Mucosa of gallbladder (tissue), 1 donor: ENCODE measurements at places on chromosomes 11 and 22.

DNA sequence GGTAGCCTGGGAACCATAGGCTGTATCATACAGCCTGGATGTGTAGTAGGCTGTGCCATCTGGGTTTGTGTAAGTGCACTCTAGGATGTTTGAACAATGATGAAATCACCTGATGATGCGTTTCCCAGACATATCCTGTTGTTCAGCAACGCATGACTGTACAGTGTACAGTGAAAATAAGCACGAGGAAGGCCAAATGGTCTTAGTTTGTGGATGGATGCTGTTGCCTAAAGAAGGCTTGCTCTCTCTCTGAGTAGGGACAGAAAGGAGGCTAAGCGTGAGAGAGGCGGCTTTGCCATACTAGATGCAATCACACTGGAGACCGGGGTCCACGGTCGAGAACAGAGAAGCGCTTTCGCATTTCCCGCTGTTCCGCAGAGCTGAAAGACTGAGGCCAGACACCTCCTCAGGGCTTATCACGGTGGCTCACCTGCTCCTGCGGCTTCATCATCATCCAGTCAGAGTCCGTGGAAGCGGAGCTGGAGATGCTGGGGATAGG lies 27.6 kb upstream of the APLP2 start:
- no peak for DNase-seq

GRCh38 chr22:49023879-49024774 lies 803.5 kb downstream of the BRD1 start:
- no peak for DNase-seq

DNA sequence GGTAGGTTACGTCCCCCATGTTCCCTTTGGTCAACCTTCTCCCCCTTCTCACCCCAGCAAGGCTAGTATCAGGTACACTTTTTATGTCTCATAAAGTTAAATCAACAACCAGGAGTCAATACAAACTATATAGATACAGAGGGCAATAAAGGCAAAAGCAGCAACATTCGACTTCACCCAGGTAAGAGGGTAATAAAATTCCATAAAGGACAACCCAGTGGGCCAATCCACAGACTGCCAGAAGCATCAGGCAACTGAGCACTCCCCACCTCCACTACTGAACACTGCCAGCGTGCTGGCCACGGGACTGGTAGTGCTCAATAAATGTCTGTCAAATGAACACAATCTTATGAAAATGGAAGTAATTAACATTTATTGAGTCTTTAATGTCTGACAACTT lies 5.1 kb upstream of the MS4A18 start:
- no peak for DNase-seq

- DNase-seq, result no peak
Observed at GRCh38 chr11:65903068-65903481, 2.9 kb upstream of the FOSL1 start.

DNA sequence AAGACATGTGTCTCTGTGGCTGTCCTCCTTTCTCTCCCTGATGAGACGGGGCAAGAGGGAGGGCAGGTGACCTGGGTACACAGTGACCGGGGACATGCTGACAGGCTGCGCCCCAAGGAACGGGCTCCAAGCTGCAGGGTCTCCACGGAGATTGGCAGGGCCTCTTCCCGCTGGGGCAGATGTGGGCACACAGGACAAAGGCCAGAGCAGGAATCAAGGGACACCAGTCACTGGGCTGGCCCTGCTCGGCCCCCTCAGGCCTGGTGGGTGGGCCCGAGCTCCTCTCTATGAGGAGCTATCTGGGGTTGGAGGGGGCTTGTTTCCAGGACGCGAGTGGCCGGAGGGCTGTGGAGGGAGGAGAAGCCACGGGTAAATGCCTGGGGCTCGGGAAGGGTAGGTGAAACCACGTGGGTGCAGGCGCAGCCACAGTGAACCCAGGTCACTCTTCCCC lies 11.2 kb downstream of the PNPLA5 start:
- DNase-seq, result no peak

- no peak for DNase-seq
Observed at GRCh38 chr11:132220474-132220873, 850.1 kb downstream of the NTM start.

GRCh38 chr22:50626850-50627641 lies 906 bp downstream of the ARSA start:
- no peak for DNase-seq

DNA sequence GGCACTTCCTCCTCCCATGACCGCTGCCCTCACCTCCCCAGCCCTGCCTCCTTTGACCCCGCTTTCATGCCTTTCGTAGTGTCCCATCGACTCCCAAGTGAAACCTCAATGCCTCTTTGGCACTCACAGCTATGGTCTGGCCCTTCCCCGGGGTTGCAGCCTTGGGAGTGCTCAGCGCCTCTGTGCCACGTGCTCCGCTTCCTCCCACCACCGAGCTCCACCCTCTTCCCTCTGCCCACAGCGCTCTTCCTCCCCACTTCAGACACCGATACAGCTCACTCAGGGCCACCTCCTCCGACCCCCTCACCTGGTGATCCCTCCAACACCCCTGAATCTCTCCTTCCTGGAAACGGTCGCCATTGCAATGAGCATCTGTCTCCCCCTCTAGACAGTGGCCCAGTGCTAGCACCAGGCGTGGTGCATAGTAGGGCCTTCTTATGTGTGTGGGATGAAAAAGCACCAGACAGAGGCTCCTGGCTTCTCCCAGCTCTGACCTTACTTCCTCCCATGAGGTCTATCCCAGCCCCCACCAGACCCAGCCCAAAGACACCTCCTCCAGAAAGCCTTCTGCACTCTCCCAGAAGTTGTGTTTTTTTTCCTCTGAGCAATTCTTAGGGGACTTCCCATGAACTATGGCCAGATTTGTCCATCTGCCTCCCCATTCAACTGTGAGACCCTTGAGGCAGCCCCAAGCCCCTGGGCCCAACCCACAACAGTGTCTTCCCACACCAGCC lies 16.4 kb upstream of the SCGB1A1 start:
- peak; percentile 57 for DNase-seq

DNA sequence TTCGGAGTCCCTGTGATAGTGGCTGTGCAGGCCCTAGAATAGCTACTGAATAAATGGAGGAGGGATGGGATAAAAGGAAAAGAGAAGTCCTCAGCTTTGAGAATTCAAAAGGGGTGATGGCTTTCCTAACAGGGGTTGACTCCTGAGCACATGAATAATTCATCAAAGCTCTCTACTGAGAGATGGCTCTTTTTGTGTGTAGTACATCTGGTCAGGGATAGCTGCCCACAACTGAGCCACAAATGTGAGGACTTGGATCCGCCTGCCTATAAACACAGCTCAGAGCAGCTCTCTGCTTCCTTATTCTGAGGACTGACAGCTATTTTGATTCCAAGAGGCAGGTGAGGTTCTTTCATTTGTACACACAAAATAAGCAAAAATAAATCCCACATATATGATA lies 82.3 kb downstream of the USP35 start:
- DNase-seq, result no peak

DNA sequence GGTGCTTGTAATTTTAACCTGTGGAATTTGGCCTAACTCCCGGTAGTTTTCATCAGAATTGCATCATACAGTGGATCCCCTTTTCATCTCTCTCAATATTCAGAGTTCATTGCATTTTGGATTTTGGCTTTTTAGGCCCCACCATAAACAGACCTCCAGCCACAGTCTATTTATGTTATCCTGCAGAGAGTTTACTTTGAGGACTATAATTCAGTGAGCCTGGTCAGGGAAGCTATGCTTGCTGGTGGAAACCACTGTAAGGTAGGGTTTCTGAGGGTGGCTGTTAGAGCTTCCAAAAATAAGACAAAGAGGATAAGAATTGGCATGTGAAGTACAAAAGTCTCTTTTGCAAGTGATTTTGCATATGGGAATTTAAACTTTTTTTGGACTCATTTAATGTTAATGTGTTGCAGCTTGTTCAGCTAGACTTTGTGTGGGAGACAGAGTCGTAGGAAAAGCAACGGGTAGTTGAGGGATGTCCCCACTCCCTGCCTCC lies 34.8 kb upstream of the DDI1 start:
- no peak for DNase-seq

GRCh38 chr11:27701355-27702105 lies 1.3 kb upstream of the BDNF start:
- DNase-seq, result no peak
